Breast epithelium (tissue), 4 donors: ENCODE measurements at places on chromosomes 3 and 15. TPM values are rescaled to one million over a fixed set of nuclear protein-coding genes. Genes with fewer than 3 reads are reported as not detected.

- H3K27ac ChIP-seq, result no peak overlapping the region
- no peaks in the 10 kb centered on the region for H3K27me3 ChIP-seq
- H3K4me1 ChIP-seq, result no peaks in the 10 kb centered on the region
- H3K36me3 ChIP-seq, result no peaks in the 10 kb centered on the region
- no peak overlapping the region for H3K4me3 ChIP-seq
Observed at GRCh38 chr15:47929138-47929803, 191.5 kb upstream of the SLC24A5 start.

TMEM212 gene
- not detected for total RNA-seq

DNA sequence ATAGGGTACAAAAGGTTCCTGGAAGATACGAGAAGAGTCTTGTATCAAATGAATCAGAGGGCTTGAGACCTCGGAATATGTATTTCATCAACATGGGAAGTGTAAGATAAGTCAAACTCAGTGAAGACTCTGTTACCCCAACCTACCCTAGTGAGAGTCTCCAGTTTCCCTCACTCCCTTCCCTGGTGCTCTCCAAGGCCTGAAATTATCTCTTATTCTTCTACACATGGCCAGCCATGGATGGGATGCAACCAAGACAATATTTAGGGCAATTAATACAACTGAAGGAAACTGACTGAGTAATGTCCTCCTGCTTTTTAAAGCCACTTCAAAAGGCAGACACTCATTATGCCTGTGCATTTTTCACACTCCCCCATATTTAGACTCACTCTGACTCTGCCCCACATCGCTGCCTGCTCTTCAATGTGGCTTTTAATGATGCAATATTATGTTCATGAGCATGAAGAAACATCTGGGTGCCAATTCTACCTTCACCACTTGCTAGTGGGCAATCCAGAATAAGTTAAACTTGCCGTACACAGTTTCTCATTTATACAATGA is 137.1 kb upstream of the THBS1 start:
- H3K36me3 ChIP-seq, result no peaks in the 10 kb centered on the region
- no peak overlapping the region for H3K4me3 ChIP-seq
- DNase-seq, result no peak
- no peaks in the 10 kb centered on the region for H3K27me3 ChIP-seq
- no peak overlapping the region for H3K27ac ChIP-seq

GRCh38 chr3:150107429-150108175 is 136.9 kb upstream of the PFN2 start:
- no peaks in the 10 kb centered on the region for H3K36me3 ChIP-seq
- no peak for DNase-seq
- H3K27ac ChIP-seq, result no peak overlapping the region
- H3K4me1 ChIP-seq, result no peaks in the 10 kb centered on the region
- H3K27me3 ChIP-seq, result no peaks in the 10 kb centered on the region

SLC12A1 gene
- total RNA-seq, result not detected
